ENCODE measurements at places on chromosomes 7 and 10.

- DNase-seq = peak; percentile 29
Measured at GRCh38 chr10:79552143-79552542, 8.1 kb downstream of the SFTPA2 start.

DNA sequence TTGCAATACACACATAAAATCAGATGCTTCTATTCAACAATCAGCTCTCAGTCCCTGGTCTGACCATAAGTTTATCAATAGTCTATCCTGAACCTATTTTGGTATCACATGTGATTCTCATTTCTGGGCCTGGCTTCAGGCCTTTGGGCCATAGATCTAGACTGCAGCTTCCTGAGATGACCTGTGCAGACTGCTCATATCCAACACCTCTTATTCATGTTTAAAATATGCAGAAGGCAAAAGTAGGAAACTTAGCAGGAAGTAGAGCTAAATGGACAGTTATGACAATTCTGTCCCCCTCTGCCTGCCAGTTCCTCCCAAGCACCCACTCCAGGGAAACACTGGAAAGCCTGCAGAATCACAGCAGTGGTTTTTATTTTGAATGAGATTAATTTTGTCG, 53.3 kb downstream of the C7orf25 start:
- DNase-seq = peak; percentile 63

DNA sequence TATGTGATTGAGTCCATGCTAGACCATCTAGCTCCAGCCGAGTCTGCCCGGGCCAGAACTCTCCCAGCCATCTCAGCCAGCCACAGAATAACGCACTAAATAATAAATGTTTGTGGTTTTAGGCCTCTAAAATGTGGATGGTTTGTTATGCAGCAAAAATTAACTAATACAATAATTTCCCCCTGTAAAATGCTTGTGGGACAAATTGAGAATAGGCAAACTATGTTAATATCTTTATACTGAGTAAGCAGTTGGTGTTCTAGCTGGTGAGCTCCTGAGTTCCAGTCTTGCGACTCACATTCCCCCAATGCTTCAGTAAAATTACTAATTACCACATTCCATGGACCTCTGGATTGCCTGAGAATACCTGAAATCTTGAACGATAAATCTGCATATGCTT, 316.8 kb upstream of the NFE2L3 start:
- DNase-seq = peak; percentile 73

DNA sequence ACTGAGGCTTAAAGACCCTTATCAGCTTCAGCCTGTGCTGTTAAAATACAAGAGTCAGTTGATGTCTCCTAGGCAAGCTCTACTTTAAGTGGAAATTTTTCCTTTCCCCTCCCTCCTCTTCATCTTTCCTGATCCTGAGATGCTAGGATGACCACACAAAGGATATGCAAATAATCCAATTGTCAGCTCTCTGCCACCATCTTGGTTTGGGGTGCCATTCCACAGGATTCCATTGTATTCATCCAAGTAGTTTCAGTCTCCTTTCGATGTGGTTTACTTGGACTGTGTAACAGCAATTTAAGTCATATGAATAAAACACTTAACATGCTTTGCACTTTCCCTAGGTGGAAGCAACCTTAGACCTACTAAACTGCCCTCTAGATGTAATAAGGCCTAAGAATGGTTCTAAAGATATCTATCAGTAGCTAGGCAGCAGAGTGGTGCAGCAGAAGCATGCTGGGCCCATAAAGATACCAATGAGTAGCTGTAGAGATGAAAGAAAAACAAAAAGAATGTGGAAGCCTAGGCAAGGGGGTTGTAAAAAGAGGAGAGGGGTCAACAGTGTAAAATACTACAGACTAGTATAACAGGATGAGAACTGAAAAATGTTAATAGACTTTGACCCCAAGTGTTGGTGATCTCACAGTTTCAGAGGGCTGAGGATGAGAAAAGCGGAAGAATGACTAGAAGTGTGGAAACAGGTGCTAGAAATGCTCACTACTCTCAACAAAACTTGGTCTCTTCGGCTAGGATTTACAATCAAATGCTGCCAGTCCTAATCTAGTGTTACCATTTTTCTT, 2.4 kb upstream of the CFAP69 start:
- DNase-seq = no peak

DNA sequence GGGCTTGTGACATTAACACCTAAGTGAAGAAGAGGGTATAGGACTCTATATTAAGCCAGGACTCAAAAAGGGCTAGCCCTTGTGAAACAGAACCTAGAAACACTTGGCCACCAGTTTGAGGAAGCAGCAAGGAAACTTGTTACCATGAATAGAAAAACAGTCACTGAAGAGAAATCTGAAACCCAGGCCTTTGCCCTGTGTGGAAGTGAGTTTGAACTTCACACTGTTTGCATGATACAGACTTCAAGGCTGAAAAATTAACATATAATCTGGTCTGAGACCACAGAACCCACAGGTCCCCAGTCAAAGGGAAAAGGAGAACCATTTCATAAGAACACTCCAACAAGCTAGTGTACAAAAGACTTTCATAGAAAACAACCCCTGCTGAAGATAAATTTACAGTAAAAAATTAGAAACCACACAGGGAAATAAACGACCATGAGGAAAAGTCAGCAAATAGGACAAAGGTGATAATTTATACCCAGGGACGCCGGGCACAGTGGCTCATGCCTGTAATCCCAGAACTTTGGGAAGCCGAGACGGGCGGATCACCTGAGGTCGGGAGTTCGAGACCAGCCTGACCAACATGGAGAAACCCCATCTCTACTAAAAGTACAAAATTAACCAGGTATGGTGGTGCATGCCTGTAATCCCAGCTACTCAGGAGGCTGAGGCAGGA, 76.1 kb downstream of the SKIDA1 start:
- no peak for DNase-seq

- DNase-seq = no peak
Measured at GRCh38 chr10:67492317-67493019, 203.5 kb downstream of the CTNNA3 start.

- peak; percentile 50 for DNase-seq
Measured at GRCh38 chr7:97845622-97846203, 26.5 kb downstream of the ASNS start.

DNA sequence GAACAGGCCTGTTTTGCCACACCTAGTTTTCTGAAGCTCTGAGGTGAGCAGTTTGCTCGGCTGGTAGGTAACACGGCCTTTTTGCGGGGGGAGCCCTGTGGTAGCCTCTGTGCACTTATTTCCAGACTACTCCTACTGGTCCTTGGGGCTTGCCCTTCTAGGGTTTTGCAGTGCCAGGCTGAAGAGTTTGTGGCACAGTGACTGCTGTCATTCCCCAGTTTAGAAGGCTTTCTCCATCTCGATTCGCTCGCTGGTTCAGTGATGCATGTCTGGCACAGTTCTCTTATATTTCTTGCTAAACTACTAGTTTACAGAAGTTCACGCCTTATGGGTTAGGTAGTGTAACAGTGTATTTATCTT, 711 bp downstream of the KIF20B start:
- DNase-seq = peak; percentile 55

- DNase-seq = peak; percentile 40
Measured at GRCh38 chr10:103991393-103992128, 24.6 kb downstream of the SLK start.

- DNase-seq = no peak
Measured at GRCh38 chr10:83667594-83667993, 471.7 kb upstream of the GHITM start.

Data from GM23248 (cell line).